ENCODE measurements at places on chromosomes 7 and 10. TPM values are rescaled to one million over a fixed set of nuclear protein-coding genes. Genes with fewer than 3 reads are reported as not detected.

DENND2A gene
- 26.7 TPM for total RNA-seq

CDK1 gene
- 20.0 TPM for total RNA-seq

H2BK1 gene
- total RNA-seq, result not detected

DNAJB9 gene
- 41.9 TPM for total RNA-seq

TSPAN15 gene
- 6.0 TPM for total RNA-seq

NFE2L3 gene
- total RNA-seq, result 6.9 TPM

PDZD8 gene
- 26.1 TPM for total RNA-seq

GARS1 gene
- total RNA-seq, result 523 TPM

TACR2 gene
- total RNA-seq, result under 0.01 TPM

DNA sequence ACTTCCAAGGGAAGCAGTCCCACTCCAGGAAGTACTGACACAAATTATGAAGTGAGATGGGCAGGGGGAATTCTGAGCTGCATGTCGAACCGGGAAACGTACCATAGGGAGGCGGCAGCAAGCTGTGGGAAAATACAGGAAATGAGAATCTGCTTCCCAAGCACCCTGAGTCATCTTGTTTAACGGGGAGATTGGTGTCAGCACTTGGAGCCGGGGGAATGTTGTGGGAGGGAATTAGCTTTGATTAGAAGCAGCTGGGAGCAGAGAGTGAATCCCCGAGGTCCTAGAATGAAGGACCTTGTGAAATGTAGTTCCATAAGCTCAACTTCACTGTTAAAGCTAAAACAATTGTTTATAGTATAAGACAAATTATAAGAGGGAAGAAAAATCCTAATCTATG lies 141.4 kb upstream of the PRKCQ start:
- DNase-seq, result peak; percentile 99

GRCh38 chr10:71075086-71075758 lies 137.1 kb upstream of the UNC5B start:
- no peak for DNase-seq

DNA sequence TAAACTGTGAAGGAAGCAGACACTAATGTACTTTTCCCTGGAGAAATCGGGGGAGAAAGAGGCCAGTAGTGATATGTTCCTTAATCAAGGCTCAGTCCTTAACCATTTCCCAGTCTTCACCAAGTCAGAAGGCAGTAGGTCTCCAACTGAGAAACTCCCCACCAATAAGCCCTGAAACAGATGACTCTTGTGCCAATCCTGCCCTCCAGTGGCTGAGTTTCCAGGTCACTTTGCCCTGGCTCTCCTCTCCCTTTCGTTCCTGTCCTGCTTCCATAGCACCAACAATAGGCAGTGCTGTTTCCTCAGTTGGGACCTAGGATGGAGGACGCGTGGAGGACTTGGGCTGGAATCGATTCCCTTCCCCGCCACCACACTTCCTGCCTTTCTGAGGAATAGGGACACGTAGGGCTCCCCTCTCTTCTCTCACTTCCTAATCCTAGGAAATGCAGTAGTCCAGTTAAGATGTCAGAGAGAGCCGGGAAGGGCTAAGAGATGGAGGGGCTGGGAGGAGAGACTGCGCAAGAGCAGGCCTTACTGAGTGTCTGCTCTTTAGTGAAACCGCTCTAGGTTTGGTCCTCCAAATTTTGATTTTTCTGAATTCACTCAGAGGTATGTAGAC lies 23.4 kb downstream of the ATOH7 start:
- DNase-seq, result peak; percentile 76

GRCh38 chr7:96329241-96329640 lies 7.3 kb upstream of the SLC25A13 start:
- no peak for DNase-seq

DNA sequence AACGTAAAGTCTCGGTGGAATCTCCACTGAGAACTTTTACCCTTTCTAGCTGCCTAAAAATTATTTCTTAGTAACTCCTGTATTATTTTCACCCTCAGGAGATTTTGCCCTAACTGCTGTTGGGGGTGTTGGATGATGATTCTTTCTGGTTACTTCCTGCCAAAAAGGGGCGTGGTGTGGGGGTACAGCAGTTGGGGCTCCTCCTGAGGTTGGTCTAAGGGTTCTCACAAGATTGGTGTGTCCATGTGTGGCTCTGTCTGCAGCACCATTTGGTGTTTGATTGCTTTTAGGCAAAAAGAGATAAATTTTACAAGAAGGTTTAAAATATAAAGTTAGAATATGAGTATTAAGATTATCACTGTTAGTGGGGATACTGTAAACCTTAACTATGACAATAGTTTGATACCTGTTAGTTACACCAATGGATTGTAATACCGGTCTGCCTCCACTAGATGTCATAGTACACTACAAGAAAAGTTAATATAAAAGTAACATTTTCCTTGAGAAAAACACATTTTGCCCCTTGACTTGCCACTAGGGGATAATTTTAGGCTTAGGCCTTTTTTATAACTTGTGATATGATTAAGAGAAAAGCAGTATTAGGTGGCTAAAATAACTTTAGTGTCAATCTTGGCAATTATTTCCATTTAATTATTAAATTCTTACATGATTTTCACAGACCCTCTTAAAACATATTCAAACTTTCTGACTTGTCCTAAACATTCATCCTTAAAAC lies 928.7 kb downstream of the IPMK start:
- DNase-seq, result peak; percentile 39

- DNase-seq, result no peak
Measured at GRCh38 chr10:95832216-95833041, 75.3 kb upstream of the CC2D2B start.

DNA sequence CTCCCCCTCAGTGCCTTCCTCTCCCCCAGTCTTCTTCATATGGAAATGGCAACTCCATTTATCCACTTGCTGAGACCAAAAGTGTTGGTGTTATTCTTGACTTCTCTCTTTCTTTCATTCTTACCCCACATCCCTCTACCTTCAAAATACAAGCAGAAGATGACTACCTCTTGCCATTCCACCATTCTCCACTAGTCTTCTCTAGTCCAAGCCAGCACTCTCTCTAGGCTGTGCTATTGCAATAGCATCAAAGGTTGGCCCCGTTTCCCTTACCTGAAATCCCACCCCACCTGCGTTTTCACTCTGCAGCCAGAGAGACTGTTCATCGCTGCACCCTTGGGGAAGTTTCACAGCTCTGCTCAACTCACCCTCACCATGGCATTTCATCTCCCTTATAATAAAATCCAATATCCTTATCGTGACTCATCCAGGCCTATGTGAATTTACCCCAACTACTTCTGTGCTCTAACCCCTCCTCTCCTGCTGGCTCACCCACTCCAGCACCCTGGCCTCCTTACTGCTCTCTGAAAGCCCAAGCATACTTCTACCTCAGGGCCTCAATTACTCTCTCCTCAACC lies 109.1 kb downstream of the LSM5 start:
- no peak for DNase-seq

DNA sequence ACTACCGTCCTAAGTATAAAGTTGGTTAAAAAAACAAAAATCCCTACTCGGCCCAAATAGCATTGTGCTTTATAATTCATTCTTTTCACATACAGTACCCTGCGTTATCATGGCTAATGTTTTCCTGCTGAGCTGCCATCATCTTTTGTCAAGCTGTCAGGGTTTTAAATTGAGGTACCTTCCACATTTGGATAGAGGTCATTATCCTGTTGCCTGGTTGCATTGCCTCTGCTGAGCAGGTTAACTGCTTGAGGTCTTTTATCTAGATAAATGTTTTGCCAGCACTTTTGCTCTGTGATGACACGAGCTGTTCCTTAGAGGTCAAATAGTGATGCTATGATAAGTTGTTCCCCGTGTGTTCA lies 94.4 kb upstream of the FZD1 start:
- no peak for DNase-seq

GRCh38 chr7:46658281-46658680 lies 737.2 kb upstream of the IGFBP3 start:
- DNase-seq, result no peak

- DNase-seq, result peak; percentile 65
Measured at GRCh38 chr7:95686109-95686508, 86.2 kb upstream of the DYNC1I1 start.

- DNase-seq, result no peak
Measured at GRCh38 chr7:105619590-105619989, 38.3 kb upstream of the EFCAB10 start.

GRCh38 chr10:33109788-33110469 lies 151.9 kb upstream of the ITGB1 start:
- no peak for DNase-seq

- peak; percentile 91 for DNase-seq
Measured at GRCh38 chr7:36037121-36037662, 115.9 kb upstream of the EEPD1 start.

- DNase-seq, result peak; percentile 32
Measured at GRCh38 chr10:27153845-27154193, 365 bp downstream of the YME1L1 start.

- no peak for DNase-seq
Measured at GRCh38 chr7:26487780-26488515, 196.3 kb downstream of the SNX10 start.

- no peak for DNase-seq
Measured at GRCh38 chr7:123864966-123865365, 20.0 kb downstream of the HYAL4 start.

All from fibroblast of villous mesenchyme (primary cell).